NCI-H1417 (cell line): ENCODE measurements at places on chromosomes 12 and 14.

DNA sequence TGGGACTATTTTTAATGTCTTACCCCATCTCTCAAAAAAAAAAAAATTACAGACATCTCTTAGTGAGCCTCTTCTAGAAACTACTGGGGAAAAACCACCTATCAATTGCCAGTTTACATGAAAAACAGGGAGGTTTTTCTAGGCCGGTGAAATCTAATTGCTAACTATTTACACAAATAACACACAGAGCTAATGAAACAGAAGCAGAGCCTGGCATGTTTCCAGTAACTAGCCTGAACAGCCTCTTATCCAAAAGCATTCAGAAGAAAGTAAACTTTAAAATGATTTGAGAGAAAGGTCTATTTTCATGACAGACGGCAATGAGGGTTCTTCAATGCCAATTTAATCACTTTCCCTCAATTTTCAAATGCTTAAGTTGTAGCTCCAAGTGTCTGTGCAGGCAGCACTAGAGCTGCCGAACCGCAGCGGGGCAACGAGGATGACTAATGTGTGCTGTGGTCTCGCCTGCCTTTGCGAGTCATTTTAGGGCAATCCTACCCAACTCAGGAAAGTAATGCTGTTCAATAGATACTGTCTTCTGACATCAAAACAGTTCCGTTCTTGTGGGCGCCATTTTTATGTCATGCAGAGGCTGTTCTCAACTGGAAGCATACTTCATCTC, 84.6 kb downstream of the SETD3 start:
- peak; percentile 32 for DNase-seq

DNA sequence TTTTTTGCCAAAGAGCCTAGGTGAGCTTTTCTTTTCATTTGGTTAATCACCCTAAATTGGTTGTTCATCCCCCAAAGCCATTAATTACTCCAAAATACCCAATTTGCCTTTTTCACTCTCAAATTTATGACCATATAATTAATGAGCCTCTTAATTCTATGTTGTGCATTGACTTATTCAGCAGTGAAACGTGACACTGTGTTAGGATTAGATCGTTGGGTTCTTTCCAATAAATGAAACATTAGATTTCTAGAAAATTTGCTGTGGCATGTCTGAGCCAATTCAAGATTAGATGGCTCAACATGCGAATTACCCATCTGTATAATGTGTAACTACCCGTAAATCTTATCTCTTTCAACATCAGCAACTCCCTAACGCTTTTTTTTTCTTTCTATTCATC, 273.4 kb downstream of the BMP4 start:
- DNase-seq = no peak

DNA sequence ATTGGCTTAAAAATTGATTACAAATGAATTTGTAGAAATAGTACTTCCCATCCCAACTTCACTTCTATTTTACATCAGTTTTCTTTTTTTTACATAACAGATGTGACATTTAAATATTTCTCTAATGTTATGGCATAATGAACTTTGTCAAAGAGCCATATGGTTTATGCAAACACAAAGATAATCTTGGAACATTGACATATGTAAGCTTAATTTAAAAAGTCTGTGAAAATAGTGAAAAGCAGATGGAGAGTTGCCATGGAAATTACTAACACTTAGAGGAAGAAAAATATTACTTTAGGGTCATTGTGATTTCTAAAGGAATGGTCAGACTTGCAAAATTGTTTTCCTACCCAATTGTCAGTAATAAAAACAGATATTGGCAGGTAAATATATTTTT, 232.4 kb downstream of the AEBP2 start:
- DNase-seq = no peak

DNA sequence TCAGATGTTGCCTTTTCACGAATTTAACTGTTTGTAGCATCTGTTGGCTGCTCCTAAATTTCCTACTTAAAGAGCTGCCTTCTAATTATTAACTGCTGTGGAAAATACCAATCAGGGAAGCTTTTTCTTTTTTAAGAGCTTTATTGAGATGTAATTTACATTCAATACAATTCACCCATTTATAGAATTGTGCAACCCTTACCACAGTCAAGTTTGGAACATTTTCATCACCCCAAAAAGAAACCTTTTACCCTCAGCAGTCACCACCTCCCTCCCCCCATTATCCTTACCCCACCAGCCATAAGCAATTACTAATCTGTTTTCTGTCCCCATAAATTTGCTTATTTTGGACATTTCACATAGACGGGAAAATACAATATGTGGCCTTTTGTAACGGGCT, 1.4 kb downstream of the PCNX4 start:
- DNase-seq = no peak
